ENCODE measurements at places on chromosomes 11 and 22. TPM values are rescaled to one million over a fixed set of nuclear protein-coding genes. Genes with fewer than 3 reads are reported as not detected.

The INS gene
- total RNA-seq, result not detected

The ASCL2 gene
- total RNA-seq, result 7.5 TPM

The SULT4A1 gene
- total RNA-seq, result 0.53 TPM

- no peak for DNase-seq
These were observed 637.0 kb downstream of the OPCML start for GRCh38 chr11:132895340-132895739.

DNA sequence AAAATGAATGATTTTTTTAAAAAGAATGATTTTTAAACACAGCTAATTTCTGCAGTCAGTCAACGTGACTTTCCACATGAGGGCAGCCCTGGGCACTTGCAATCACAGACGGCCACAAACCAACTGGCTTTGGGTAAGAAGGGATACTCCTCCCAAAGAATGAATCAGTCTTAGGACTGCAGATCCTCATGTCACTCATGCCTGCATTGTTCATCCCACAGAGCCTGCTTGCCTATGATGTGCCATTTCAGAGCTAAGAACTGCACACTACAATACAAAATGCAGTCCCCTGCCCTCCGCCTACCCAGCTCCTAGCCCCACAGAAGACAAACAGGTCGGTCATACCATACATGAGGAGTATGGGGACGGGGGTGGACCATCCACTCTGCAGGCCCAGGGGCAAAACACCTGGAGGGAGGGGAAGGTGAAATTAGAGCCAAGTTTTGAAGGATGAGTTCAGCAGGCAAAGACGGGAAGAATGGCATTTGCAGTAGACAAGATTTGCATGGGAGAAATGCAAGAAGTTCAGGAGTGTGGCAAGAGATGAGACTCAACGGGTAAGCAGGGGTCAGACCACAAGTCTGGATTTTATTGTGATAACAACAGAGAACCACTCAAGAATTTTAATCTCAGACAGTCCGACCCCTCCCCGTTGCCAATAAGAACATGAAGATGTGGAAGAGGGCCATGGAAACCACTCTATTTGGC lies 24.7 kb downstream of the PACSIN2 start:
- peak; percentile 48 for DNase-seq

GRCh38 chr11:88208745-88209144 lies 33.5 kb upstream of the RAB38 start:
- no peak for DNase-seq

Data from Peyer's patch (tissue), 4 donors.